Osteoblast (primary cell): ENCODE measurements at places on chromosomes 7 and 10. TPM values are rescaled to one million over a fixed set of nuclear protein-coding genes. Genes with fewer than 3 reads are reported as not detected.

The VAX1 gene
- total RNA-seq: not detected in 2 replicates

The ASB10 gene
- total RNA-seq: not detected in 2 replicates

The LDB3 gene
- under 0.01 TPM in 2 replicates for total RNA-seq

The NYAP1 gene
- total RNA-seq: under 0.01 and 0.29 TPM in 2 replicates

The PNLIPRP3 gene
- total RNA-seq: 0.59 and 0.72 TPM in 2 replicates

The UPK3B gene
- 0.88 and 1.4 TPM in 2 replicates for total RNA-seq

The NKX1-2 gene
- total RNA-seq: not detected in 2 replicates

The OR2A12 gene
- total RNA-seq: not detected in 2 replicates

The AGR2 gene
- not detected in 2 replicates for total RNA-seq

The FAM131B gene
- 1.2 and 1.4 TPM in 2 replicates for total RNA-seq

The ACTA2 gene
- total RNA-seq: 501 and 855 TPM in 2 replicates

The XRCC2 gene
- total RNA-seq: 0.72 and 1.2 TPM in 2 replicates

The MYO1G gene
- total RNA-seq: 0.29 and 0.36 TPM in 2 replicates

The ACTL6B gene
- not detected in 2 replicates for total RNA-seq

The ECD gene
- 35.4 and 35.5 TPM in 2 replicates for total RNA-seq

The ZNF425 gene
- 4.3 and 4.7 TPM in 2 replicates for total RNA-seq

The ADCY1 gene
- 0.59 and 1.1 TPM in 2 replicates for total RNA-seq

The COL13A1 gene
- 1.1 and 1.8 TPM in 2 replicates for total RNA-seq

The ZNF503 gene
- total RNA-seq: 18.5 and 19.4 TPM in 2 replicates

The TUBB8 gene
- not detected in 2 replicates for total RNA-seq

The RNF133 gene
- 0.36 and 0.59 TPM in 2 replicates for total RNA-seq

The AASS gene
- total RNA-seq: 24.8 and 26.4 TPM in 2 replicates

The NSUN5 gene
- 17.0 and 17.1 TPM in 2 replicates for total RNA-seq

The GIMAP7 gene
- total RNA-seq: under 0.01 TPM in 1 of 2 replicates, not detected in the other

The COL17A1 gene
- total RNA-seq: under 0.01 TPM in 2 replicates

The KLHDC10 gene
- 31.8 and 32.6 TPM in 2 replicates for total RNA-seq

The TFPI2 gene
- total RNA-seq: 8.7 and 10.6 TPM in 2 replicates

The TWIST1 gene
- total RNA-seq: 101 and 113 TPM in 2 replicates

The SFTPA2 gene
- total RNA-seq: not detected in 2 replicates

The DIP2C gene
- 32.4 and 36.9 TPM in 2 replicates for total RNA-seq

The TBRG4 gene
- 41.5 and 43.1 TPM in 2 replicates for total RNA-seq

The ARPC1A gene
- 132 and 158 TPM in 2 replicates for total RNA-seq

The VPS37D gene
- total RNA-seq: 5.8 and 5.9 TPM in 2 replicates

The TYW1B gene
- total RNA-seq: 2.1 and 2.2 TPM in 2 replicates

The TAS2R5 gene
- 0.72 and 1.8 TPM in 2 replicates for total RNA-seq

The KCNMA1 gene
- total RNA-seq: 72.2 and 77.8 TPM in 2 replicates

The SHTN1 gene
- total RNA-seq: 2.2 and 2.4 TPM in 2 replicates

The PIP gene
- total RNA-seq: not detected in 2 replicates

The CNOT4 gene
- total RNA-seq: 13.4 and 14.1 TPM in 2 replicates

The GSTO2 gene
- 1.8 and 2.2 TPM in 2 replicates for total RNA-seq

The SNCG gene
- total RNA-seq: 0.36 and 2.4 TPM in 2 replicates

The NUTM2B gene
- 0.72 and 0.88 TPM in 2 replicates for total RNA-seq
